Prostate gland (tissue), 2 donors: ENCODE measurements at places on chromosomes 5 and 9. TPM values are rescaled to one million over a fixed set of nuclear protein-coding genes. Genes with fewer than 3 reads are reported as not detected.
A peak's percentile ranks its signal among the peaks of the same experiment; 100 is the strongest.

GRCh38 chr5:11383506-11384095 is 520.6 kb downstream of the CTNND2 start:
- no peaks in the 10 kb centered on the region for H3K27me3 ChIP-seq
- no peak overlapping the region for H3K27ac ChIP-seq
- H3K4me3 ChIP-seq: no peak overlapping the region
- no peaks in the 10 kb centered on the region for H3K36me3 ChIP-seq
- DNase-seq: no peak
- no peaks in the 10 kb centered on the region for H3K4me1 ChIP-seq

Gene GRAMD2B
- 34.4 TPM for total RNA-seq

- DNase-seq: no peak
- H3K27me3 ChIP-seq: no peaks in the 10 kb centered on the region
- H3K36me3 ChIP-seq: no peaks in the 10 kb centered on the region
- H3K27ac ChIP-seq: no peak overlapping the region
- H3K4me3 ChIP-seq: no peak overlapping the region
These were observed 370.4 kb downstream of the IRX2 start for GRCh38 chr5:2381070-2381469.

Gene RNF208
- 6.2 TPM for total RNA-seq

Gene CACNA1B
- 6.0 TPM for total RNA-seq

Gene SVEP1
- total RNA-seq: 2.7 TPM

- H3K36me3 ChIP-seq: no peaks in the 10 kb centered on the region
- peak overlapping the region; percentile 89 for H3K4me3 ChIP-seq
- H3K27ac ChIP-seq: peak overlapping the region; percentile 78
- no peak for DNase-seq
These were observed 1.2 kb downstream of the SEMA4D start for GRCh38 chr9:89496645-89497256.

DNA sequence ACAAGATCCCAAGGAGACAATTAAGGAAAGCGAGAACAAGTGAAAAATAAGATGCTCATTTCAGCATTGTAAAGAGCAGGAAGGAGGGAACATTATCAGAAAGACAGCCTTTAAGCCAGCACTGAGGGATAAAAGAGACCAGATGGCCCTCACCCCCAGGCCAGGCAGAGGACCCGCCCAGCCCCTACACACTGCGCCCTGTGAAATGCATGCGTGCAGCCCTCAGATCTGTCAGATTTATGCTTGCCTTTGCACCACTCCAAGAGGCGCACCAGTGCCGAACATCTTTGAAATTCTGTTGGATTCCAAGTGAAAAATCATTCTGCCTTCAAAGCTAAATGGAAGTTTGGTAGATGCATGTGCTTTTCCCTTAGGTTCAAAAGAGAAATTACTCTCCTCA is 378.0 kb downstream of the MLLT3 start:
- no peak overlapping the region for H3K27ac ChIP-seq
- DNase-seq: no peak
- no peaks in the 10 kb centered on the region for H3K36me3 ChIP-seq
- no peaks in the 10 kb centered on the region for H3K4me1 ChIP-seq
- H3K27me3 ChIP-seq: no peaks in the 10 kb centered on the region
- H3K4me3 ChIP-seq: no peak overlapping the region
